Thyroid gland (tissue), 4 donors: ENCODE measurements at places on chromosomes 2 and 18.

DNA sequence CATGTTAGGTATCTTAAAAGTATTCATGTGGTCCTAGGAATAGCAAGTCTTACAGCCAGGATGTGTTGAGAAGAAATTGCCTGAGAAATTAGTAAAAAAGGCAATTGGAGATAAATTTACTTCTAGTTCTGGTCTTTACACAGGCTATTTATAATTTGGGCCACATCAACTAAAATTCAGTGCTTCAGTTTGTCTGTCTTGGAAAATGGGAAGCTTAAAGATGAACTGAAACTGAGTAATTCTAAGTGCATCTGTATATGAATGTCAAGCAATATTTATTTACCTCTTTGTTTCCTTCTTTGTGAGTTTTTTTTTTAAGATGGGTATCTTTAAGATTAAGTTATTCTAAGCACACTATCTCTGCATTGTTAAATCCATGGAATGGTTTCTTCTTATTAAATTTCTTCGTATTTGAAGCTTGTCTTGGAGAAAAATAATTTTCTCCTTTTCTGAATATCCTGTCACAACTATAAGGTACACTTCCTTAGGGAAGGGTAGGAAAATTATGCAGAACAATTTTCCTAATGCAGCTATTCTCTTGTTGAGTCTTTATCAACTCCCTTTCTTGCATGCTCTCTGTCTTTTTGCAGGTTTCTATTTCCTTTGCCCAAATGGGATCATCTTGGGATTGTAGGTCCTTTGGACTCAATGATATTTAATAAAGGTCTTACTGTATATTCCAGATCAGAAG lies 39.7 kb upstream of the MMADHC start:
- no peak for DNase-seq

DNA sequence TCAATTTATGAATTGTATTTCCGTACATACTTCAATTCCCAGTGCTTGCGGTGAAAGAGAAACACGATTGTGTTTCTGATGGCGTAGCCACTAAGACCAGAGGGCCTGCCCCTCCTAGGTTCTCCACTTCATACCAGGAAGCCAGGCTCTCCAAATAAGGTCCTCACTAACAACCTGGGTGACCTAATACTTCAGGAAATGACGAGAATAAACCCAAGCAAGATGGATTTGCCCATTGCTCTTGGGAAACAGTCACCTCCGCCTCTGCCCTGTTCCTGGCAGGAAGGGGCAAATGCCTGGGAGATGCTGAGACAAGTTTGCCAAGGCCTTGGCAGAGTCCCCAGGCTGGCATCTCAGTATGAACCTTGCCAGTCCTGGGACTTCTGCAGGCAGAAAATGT lies 41.8 kb downstream of the TTC32 start:
- DNase-seq, result no peak

DNA sequence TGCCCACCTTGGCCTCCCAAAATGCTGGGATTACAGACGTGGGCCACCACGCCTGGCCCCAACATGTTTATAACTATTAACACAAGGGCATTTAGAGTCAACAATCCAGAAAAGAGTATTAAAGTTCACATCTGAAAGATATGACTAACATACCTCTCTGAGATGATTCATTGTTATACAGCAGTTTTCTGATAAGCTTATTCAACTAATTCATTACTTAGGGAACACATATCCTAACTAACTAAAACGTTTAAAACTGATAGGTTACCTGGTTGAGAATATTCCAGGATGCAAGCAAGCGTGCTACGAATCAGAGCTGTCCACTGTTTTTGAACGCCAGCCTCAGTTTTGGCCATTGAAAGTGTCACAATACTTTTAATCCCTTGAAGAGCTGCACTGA lies 34.0 kb upstream of the STRN start:
- DNase-seq, result no peak

DNA sequence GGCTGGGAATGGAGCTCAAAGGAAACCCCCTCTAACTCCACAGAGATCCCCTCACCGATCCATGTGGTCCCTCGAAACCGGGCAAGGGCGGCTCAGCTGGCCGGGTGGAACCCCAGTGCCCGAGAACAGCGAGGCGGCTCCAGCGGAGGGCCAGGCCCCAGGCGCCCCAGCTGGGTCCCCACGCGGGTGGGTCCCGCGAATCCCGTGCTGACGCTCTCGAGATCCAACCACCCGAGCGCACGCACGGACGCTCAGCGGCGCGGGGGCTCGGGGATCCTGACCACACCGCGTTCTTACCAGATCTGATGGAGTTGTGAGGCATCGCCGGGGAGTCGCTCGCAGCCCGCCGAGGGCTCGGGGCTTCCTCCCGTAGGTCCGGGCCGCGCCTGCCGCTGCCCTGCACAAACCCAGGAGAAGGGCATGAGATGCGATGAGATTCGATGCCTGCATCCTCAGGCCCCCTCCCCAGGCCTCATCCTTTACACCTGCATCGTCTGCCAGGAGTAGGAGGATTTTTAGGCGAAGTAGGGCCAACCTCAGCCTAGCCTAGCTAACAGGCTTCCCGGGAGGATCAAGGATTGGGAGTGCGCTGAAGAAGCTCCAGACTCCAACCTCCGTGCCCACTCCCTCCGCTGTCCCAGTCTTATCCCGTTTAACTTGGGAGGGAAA lies 514 bp downstream of the PAX8 start:
- DNase-seq, result no peak

DNA sequence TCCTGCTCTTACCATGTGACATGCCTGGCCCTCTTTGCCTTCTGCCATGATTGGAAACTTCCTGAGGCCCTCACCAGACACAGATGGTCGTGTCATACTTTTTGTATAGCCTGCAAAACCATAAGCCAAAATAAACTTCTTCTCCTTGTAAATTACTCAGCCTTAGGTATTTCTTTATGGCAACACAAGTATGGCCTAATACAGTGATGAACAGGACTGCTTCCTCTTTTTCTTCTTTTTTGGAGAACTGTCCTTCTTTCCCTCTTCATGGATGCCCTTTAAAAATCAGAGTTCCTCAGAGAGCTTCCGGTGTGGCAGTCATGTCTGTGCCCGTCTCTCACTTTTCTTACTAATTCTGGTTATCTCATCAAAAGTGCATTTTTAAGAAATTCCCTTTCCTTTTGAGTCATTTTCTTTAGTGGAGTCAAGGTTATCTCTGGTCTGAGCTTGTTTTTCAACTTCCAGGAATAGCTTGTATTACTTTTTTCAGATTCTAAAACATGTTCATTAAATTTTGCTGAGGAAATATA lies 9.2 kb upstream of the IL1A start:
- DNase-seq, result no peak

GRCh38 chr2:186442885-186443284 lies 43.2 kb upstream of the ZC3H15 start:
- no peak for DNase-seq

DNA sequence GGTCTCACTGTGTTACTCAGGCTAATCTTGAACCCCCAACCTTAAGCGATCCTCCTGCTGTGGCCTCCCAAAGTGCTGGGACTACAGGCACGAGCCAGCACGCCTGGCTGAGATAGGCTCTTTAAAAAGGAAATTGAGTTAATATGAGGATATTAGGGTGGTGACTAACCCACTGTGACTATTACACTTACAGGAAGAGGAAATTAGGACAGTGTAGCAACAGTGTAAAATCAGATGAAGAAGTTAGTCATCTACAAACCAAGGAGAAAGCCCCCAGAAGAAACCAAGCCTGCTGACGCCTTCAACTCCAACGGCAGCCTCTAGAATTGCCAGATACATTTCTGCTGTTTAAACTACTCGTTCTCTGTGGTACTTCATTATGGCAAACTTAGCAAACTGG lies 711.9 kb downstream of the SUCLG1 start:
- no peak for DNase-seq

DNA sequence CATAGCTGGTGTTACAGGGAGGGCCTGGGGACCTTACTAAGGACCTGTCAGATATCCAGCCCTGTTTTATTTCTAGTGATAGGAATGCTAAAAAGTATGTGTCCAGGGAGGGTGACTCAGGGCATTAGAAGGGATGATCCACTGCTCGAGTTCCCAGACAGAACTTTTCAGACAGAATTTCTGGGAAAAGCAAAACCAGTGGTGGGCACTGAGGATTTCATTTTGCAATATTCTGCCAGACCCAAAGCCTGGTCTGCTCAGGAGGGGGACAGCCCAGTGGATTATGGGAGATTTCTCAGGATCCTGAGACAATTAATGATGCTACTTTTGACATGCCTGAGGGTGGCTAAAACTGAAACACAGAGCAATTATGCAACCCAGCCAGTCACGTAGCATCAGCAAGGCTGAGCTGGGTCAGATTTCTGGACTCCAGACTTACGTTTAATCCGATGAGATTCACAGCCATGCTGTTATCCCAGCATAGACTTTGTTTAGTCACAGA lies 4.7 kb upstream of the KCNE4 start:
- DNase-seq, result no peak

DNA sequence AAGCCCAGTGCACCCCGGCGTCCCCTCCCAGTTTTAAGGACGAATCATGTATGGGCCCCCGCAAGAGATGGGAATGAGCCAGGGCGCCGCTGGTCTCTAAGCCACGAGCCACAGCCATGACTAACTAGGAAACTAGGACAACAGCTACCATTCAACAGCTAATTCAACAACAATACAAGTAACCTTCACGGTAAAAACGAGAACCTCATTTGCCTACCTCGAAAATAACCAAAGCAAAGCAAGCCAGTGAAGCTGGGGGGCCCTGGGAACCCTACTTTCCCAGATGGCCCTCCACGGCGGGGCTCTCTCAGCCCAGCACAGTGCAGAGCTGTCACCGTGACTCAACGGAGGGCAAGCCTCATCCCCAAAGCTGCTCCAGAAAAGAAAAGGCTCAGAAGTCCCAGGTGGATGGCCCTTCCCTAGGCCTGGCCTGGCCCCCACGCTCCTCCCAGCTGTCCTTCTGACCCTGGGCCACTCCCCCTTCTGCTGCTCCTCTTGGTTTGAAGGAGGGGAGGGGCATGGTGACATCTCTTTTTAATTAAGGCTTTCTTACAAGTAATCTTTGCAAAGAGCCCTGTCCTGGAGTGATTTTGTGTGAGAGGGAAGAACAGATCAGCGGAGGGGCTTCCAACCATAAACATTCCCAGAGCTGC lies 126.3 kb downstream of the HDAC4 start:
- no peak for DNase-seq

- no peak for DNase-seq
Observed at GRCh38 chr2:240219208-240219890, 78.9 kb upstream of the OTOS start.
